ENCODE measurements at places on chromosomes 5 and 9. TPM values are rescaled to one million over a fixed set of nuclear protein-coding genes. Genes with fewer than 3 reads are reported as not detected.

DNA sequence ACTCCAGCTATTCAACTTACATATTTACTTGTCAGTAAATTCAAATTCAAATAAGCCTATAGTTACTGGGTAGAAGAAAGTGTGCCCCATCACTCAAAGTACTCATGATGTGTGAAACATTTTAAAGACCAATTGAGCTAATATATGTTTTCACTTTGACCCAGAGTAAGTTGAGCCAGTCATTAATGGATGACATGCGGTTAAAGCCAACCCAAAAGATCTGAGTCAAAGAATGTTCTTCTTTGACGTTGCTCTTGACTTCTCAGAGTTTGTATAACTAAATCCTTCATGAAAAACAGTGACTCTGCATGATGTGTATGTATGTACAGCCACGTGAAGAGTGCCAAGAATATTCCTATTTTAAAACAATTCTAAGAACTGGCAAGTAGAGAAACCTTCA, 237.4 kb downstream of the NR2F1-AS1 start:
- no peak for DNase-seq

STPG3 gene
- not detected for total RNA-seq

GRCh38 chr5:150234576-150235499, 45.0 kb downstream of the SLC6A7 start:
- DNase-seq = peak; percentile 39

DNA sequence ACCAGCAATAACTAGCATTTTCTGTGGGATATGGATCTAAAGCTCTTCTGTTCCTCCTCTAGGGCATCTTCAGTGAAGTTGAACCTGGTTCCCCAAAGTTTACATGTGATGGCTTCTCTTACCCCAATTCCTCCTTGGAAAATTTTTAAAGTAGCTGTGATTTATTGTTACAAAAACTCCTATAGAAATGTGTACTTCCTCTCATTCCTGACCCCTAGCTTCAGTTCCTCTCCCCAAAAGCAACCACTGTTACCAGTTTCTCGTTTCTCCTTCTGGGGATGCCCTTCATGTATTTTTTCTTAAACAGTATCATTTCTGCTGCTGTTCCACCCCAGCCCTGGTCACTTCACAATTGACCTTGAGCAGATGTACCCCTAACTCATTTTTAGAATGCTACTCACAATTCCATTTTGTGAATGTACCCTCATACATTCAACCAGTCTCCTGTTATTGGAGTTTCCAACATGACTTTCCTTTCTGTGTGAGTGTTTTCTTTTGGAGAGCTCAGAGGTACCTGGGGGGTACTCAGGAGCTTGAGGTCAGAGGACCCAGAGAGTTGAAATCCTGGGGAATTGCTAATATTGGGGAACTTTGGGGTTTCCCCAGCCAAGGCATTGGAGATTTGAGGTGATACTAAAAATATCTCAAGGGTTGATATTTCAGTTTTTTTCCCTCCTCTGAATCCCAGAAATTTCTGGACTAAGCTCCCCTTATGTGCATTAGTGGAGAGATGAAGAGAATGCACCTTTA, 18.6 kb upstream of the GLRX start:
- DNase-seq = no peak

DNA sequence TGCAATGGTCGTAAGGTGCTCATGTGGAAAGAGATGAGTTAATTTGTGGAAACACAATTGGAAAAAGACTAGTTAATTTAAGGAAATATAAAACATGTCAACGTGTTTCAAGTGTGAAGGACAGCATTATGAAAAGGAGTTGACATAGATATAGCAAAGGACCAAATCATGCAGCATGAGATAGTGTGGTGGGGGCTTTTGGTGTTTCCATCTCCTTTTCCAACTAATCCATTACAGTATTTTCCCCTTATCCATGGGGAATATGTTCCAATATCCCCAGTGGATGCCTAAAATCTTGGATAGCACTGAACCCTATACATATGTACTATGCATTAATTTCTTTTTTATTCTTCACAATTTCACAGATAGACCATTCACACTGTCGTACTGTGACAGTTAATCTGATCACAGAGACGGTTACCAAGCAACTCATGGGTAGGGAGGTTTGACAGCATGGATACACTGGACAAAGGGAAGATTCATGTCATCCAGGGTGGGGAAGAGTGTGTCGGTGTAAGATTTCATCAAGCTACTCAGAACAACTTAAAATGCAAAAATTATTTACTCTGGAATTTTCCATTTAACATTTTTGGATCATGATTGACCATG, 238.6 kb downstream of the CDH12 start:
- DNase-seq = no peak

DNA sequence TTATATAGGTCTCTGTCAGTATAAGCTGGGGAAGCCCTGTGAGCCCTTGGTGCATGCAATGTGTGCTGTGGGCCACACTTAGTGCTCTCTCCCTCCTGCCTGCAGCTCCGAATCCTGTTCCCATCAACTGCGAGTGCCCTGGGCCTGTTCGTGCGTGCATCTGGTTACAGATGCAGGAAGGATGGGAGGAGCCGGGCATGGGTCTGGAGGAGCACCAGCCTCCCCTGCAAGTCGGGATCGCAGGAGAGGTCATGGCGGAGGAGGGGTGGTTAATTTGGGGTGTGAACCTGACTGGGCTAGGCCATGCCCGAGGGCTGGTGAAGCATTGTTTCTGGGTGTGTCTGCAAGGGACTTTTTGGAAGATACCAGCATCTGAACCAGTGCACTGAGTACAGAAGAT, 274.6 kb upstream of the IRX4 start:
- no peak for DNase-seq

WDR38 gene
- not detected for total RNA-seq

GRCh38 chr5:43616535-43616934, 13.6 kb downstream of the NNT start:
- no peak for DNase-seq

GRCh38 chr5:158423623-158424200, 564.8 kb upstream of the CLINT1 start:
- DNase-seq = no peak

DNA sequence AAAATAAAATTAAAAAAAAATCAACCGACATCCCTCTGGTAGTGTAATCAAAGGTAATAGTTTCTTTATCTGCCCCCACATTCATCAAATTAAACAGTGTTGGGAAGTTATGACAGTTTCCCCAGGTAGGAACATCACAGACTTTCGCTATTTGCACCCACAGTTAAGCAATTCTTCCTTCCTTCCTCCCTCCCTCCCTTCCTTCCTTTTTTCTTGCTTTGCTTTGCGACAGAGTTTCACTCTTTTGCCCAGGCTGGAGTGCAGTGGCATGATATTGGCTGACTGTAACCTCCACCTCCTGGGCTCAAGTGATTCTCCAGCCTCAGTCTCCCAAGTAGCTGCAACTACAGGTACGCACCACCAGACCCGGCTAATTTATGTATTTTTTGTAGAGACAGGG, 10.8 kb upstream of the BICD2 start:
- no peak for DNase-seq

DNA sequence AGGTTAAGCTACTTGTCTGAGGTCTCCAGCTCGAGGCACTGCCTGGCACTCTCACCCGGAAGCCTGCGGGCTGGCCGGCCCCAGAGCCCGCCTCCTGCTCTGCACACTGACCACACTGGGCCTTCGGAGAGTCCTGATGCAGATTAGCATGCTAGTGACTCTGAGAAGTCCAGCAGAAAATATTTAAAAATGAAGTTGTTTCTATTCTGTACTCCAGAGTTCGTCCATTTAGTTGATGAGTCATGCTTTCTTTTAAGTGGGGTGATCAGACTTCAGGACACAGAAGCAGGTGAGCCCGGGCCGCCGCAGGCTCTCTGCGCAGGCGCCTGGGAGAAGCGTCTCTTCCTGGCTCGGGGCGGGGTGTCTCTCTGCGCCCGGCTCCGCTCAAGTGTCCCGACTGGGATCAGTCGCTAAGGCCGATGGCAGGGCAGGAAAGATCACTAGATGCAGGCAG, 32.5 kb downstream of the FAM240B start:
- peak; percentile 64 for DNase-seq

HAVCR2 gene
- total RNA-seq = 721 TPM

- DNase-seq = no peak
Observed at GRCh38 chr9:136670576-136671253, 8.0 kb downstream of the EGFL7 start.

DNA sequence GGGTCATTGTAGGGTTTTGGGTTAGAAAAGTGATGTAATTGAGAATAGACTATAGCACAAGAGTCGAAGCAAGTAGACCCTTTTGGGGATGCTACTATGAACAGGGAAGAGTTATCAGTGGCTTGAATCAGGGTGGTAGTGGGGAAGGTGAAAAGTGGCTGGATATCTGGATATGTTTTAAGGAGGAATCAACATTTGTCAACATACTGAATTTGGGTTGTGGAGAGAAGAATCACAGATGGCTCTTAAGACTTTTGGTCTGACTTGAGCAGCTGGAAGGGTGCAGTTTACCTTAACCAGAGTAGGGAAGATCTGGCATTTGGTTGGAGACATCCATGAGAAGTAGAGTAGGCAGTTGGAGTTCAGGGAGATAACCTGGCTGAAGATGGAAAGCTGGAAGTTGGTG, 38.5 kb upstream of the FCHO2 start:
- no peak for DNase-seq

NNT gene
- 70.6 TPM for total RNA-seq
